ENCODE measurements at places on chromosomes 4 and X.

- no peak for DNase-seq
These were observed at the start of gene GABRA4 for GRCh38 chr4:46993075-46994006. Gene GABRA4, minus strand, starts transcription at chr4:46993581. Its CDS starts 157 bp downstream, at chr4:46993424.

DNA sequence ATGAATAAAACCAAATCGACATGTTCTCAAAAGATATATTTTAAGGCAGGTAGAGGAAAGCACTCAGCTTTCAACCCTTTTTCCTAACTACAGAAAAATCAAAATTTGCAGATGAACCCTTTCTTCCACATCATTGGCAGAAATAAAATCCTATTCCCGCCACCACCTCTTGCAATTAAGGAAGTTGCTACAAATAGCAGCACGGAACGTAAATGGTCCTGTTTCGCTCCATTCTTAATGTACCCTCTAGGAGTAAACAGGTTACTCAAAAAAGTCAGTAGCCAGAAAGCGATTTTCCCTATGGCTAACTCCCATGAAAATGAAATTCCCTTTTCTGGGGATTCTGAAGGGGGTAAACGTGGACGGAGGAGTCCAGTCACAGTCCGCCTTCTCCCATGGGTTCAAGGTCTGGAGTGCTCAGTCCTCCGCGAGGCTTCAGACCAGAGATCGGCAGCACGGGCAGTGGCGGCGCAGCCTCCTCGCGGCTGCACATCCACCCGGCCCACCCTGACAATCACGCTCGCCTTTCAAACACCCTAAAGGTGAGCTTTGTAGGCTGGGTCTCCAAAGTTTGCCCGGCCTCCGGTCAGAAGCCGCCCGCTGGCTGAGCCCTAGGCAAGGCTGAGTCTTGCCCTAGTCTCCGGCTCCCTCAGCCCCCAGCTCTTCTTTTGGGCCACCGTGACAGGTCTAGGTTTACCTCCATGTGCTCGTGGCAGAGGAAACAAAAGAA is 1.8 kb downstream of the ATP11C start:
- no peak for DNase-seq

DNA sequence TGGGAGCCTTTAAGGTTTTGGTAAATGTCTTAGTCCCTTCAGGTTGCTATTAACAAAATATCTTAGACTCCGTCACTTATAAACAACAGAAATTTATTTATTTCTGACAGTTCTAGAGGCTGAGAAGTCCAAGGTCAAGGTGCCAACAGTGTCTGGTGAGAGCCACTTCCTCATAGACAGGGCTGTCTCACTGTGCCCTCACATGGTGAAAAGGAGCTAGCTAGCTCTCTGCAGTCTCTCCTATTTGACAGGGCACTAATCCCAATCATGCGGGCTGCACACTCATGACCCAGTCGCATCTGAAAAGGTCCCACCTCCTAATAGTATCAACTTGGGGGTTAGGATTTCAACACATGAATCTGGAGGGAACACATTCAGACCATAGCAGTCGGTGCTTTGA is 63.4 kb upstream of the KLF3 start:
- DNase-seq, result no peak

GRCh38 chrX:151702026-151702714 is 6.9 kb downstream of the PRRG3 start:
- no peak for DNase-seq

GRCh38 chrX:66167431-66167830 is 3.4 kb downstream of the HEPH start:
- no peak for DNase-seq

DNA sequence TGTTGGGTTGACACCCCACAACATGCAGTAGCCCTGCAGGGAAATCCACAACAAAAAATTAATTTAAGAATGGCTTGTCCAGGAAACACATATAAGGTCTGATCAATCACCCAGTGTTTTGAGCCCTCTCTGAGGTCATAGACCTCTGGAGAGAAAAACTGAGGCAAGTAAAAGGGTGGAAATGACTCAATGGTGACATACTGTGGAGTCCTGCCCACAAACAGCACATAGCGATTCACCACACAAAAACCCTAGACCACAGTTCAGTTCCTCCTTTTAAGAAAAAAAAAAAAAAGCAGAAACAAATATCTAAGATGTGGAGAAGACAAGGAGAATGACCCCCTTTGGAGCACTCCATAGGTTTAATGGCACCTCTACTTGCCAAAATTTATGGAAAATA is 2691.0 kb downstream of the PCDH7 start:
- DNase-seq, result no peak

GRCh38 chr4:108184453-108185049 is 15.8 kb upstream of the LEF1 start:
- no peak for DNase-seq

- peak; percentile 15 for DNase-seq
These were observed 40.8 kb downstream of the C4orf46 start for GRCh38 chr4:158630893-158631292.

DNA sequence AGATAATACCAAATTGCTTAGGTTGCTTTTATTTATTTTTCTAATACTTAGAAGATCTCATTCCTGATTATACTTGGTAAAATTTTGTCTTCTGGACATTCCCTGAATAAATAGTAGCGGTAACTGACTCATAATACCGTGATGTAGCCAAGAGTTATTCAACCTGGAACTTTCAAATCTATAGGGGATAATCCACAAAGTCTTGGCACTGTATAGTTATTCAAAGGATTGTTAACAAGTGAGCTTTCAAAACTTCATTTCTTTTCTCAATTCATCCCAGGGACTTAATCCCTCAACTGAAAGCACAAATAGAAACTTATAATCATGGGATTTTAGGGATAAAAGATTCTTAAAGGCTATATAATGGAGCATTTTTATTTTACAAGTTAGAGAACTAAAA is 1383.3 kb downstream of the FAM133A start:
- DNase-seq, result no peak

GRCh38 chr4:150379454-150379853 is 202.5 kb upstream of the MAB21L2 start:
- no peak for DNase-seq

DNA sequence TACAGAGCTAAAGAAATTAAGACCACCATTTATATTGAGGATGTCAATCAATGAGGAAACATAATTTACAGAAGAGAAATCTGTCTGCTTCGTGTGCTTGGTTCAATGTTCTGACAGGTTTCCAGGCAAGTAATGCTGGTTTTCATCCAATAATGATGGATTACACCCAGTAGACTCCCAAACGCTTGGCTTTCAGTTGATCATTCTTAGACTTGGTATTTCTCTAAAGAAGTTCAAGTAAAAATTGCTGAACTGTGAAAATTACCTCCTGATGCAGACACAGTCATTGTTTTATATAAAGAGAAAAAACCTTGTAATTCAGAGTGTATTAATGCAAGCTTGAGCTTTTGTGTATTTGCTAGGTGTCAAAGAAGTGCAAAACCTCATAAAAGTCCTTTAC is 85.0 kb downstream of the VCX3A start:
- DNase-seq, result no peak
